ENCODE measurements at places on chromosomes 5 and 9. TPM values are rescaled to one million over a fixed set of nuclear protein-coding genes. Genes with fewer than 3 reads are reported as not detected.
A peak's percentile ranks its signal among the peaks of the same experiment; 100 is the strongest.

GRCh38 chr9:130927995-130928900 is 10.8 kb downstream of the FIBCD1 start:
- H3K4me1 ChIP-seq: peaks cover 21% of the 10 kb centered on the region
- H3K27ac ChIP-seq: peak overlapping the region; percentile 93
- peak; percentile 92 for DNase-seq
- peaks cover 19% of the 10 kb centered on the region for H3K27me3 ChIP-seq
- H3K4me3 ChIP-seq: peak overlapping the region; percentile 61
- H3K36me3 ChIP-seq: peaks cover 5% of the 10 kb centered on the region

DNA sequence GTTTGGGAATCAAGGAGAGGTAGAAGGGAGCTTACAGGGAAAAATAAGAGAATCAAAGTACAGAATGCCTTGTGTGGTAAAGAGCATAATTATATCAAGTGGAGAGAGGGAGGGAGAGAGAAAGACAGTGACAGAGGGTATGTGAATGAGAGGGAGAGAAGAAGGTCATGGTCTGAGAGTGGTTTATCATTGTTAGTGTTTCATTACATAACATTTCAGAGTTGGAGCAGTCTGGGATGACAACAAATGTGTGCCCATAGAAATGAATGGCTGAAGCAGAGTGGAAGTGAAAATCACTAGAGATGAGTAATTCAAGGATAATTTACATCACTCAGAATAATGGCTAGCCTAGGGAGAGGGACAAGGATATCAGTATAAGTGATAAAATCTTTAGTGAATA is 799.2 kb downstream of the TLE1 start:
- H3K36me3 ChIP-seq: no peaks in the 10 kb centered on the region
- no peak for DNase-seq
- no peaks in the 10 kb centered on the region for H3K4me1 ChIP-seq
- no peaks in the 10 kb centered on the region for H3K27me3 ChIP-seq
- no peak overlapping the region for H3K4me3 ChIP-seq
- H3K27ac ChIP-seq: no peak overlapping the region

DNA sequence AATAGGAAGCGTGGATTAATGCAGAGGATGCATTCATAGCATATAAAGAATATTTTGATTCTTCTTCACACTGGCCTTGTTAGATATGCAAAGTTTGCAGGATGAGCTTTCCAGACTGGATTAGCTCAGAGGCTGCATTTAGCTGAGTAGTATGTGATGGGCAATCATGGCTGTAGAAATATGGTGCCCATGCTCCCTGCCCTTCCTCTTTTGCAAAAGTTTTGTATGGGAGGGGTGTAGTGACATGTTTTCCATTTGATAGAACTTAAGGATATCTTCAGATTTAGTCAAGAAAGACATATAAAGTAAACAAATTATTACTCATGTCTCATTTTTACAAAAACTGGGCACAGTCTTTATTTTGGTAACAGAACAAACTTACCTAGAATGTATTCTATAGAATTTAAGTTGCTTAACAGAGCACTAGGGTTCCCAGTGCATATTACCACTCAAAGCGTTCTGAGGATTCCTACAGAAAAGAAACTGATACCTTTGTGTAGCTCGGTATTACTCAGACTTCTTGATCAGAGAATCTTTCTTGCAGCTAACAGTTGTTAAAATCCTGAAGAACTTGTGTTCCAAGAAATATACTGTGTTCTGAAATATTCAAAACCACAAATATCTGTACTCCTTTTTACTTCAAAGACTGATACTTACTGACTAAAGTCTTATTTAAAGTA is 9.8 kb downstream of the GTF3C4 start:
- no peak for DNase-seq
- H3K4me1 ChIP-seq: no peaks in the 10 kb centered on the region
- no peak overlapping the region for H3K4me3 ChIP-seq
- H3K27me3 ChIP-seq: no peaks in the 10 kb centered on the region

- no peak overlapping the region for H3K4me3 ChIP-seq
- DNase-seq: no peak
- no peak overlapping the region for H3K27ac ChIP-seq
- H3K4me1 ChIP-seq: no peaks in the 10 kb centered on the region
- peaks cover 23% of the 10 kb centered on the region for H3K27me3 ChIP-seq
- H3K36me3 ChIP-seq: no peaks in the 10 kb centered on the region
These were observed 34.2 kb downstream of the THBS4 start for GRCh38 chr5:80069251-80069800.

GRCh38 chr5:148939676-148940075 is 113.3 kb downstream of the ADRB2 start:
- H3K36me3 ChIP-seq: no peaks in the 10 kb centered on the region
- H3K27ac ChIP-seq: peak overlapping the region; percentile 23
- H3K4me1 ChIP-seq: peaks cover 17% of the 10 kb centered on the region
- no peak overlapping the region for H3K4me3 ChIP-seq

- H3K4me1 ChIP-seq: no peaks in the 10 kb centered on the region
- H3K4me3 ChIP-seq: no peak overlapping the region
- peaks cover 15% of the 10 kb centered on the region for H3K27me3 ChIP-seq
- no peak overlapping the region for H3K27ac ChIP-seq
These were observed 2.7 kb downstream of the PTGDS start for GRCh38 chr9:136979769-136980587.

GRCh38 chr9:138049779-138050471 is 172.3 kb downstream of the CACNA1B start:
- no peak overlapping the region for H3K27ac ChIP-seq
- peaks cover 67% of the 10 kb centered on the region for H3K27me3 ChIP-seq
- DNase-seq: no peak
- H3K4me1 ChIP-seq: no peaks in the 10 kb centered on the region

GRCh38 chr5:56873056-56873455 is 36.3 kb upstream of the SETD9 start:
- no peaks in the 10 kb centered on the region for H3K4me1 ChIP-seq
- H3K36me3 ChIP-seq: peaks cover 63% of the 10 kb centered on the region
- no peak for DNase-seq
- H3K27me3 ChIP-seq: no peaks in the 10 kb centered on the region
- no peak overlapping the region for H3K4me3 ChIP-seq
- H3K27ac ChIP-seq: no peak overlapping the region

- H3K4me3 ChIP-seq: no peak overlapping the region
- H3K27me3 ChIP-seq: no peaks in the 10 kb centered on the region
- no peaks in the 10 kb centered on the region for H3K4me1 ChIP-seq
These were observed 34.1 kb upstream of the TRMT10B start for GRCh38 chr9:37719526-37719925.

GRCh38 chr5:10655161-10655971 is 91.5 kb downstream of the ANKRD33B start:
- H3K4me1 ChIP-seq: no peaks in the 10 kb centered on the region
- no peaks in the 10 kb centered on the region for H3K36me3 ChIP-seq
- DNase-seq: no peak
- no peaks in the 10 kb centered on the region for H3K27me3 ChIP-seq

DNA sequence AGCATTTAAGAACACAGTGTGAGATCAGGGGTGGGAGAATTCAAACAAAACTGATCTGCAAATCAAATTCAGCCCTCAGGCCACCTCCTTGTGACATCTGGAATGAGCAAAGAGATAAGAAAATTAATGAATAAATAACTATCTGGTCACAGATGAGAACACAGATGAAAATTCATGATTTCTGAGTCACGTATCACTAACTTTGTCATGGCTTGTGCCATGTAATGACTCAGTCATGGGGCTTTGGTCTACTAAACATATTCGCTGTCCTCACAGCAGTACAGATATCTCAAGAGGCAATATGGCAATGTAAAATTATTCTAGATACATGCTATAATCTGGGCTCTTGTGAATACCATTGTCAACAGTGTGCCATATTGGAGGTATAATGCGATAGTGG is 274.4 kb downstream of the MAN2A1 start:
- H3K27ac ChIP-seq: no peak overlapping the region
- DNase-seq: no peak
- no peaks in the 10 kb centered on the region for H3K36me3 ChIP-seq
- no peaks in the 10 kb centered on the region for H3K27me3 ChIP-seq
- H3K4me1 ChIP-seq: no peaks in the 10 kb centered on the region

GRCh38 chr5:60822285-60822556 is 21.8 kb downstream of the ELOVL7 start:
- H3K36me3 ChIP-seq: no peaks in the 10 kb centered on the region
- H3K4me1 ChIP-seq: no peaks in the 10 kb centered on the region
- no peaks in the 10 kb centered on the region for H3K27me3 ChIP-seq
- H3K4me3 ChIP-seq: no peak overlapping the region

DNA sequence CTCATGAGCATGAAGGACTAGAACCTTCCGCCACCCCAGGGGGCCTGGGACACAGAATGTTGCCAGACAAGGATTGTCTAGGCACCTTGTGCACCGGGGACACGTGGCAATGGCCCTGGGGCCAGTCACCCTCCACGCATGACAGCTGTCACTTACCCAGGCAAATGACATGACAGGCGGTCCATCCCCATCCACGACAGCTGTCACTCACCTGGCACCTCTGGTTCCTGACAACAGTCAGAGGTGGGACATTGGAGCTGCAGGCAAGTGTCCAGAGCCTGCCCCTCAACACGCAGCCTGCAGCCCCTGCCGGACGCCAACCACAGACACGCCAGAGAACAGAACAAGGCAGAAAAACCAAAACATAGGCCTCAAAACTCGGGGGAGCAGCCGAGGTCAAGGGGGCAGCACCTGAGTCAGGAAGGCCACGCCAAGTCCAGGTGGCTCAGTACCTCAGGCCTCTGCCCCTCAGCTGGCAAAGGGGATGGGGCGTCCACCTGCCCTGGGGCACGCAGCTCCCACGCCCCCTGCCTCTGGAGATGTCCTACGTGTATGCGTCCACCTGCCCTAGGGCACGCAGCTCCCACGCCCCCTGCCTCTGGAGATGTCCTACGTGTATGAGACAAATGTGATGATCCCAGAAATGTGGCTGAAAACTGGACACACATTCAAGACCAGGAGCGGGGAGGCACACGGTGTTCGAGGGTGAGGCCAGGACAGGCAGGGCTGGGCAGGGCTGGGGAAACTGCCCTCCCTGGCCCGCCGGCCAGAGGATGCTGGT is 14.5 kb downstream of the VAV2 start:
- no peak overlapping the region for H3K27ac ChIP-seq
- H3K4me1 ChIP-seq: peaks cover 44% of the 10 kb centered on the region
- no peak overlapping the region for H3K4me3 ChIP-seq
- DNase-seq: no peak
- peaks cover 6% of the 10 kb centered on the region for H3K36me3 ChIP-seq

GRCh38 chr9:36486329-36486932 is 86.3 kb upstream of the MELK start:
- no peaks in the 10 kb centered on the region for H3K27me3 ChIP-seq
- peak overlapping the region; percentile 69 for H3K4me3 ChIP-seq
- H3K27ac ChIP-seq: no peak overlapping the region
- no peak for DNase-seq

- DNase-seq: no peak
- H3K4me1 ChIP-seq: peaks cover 40% of the 10 kb centered on the region
- H3K27ac ChIP-seq: no peak overlapping the region
These were observed 199.7 kb downstream of the GLIS3 start for GRCh38 chr9:4099976-4100735.

DNA sequence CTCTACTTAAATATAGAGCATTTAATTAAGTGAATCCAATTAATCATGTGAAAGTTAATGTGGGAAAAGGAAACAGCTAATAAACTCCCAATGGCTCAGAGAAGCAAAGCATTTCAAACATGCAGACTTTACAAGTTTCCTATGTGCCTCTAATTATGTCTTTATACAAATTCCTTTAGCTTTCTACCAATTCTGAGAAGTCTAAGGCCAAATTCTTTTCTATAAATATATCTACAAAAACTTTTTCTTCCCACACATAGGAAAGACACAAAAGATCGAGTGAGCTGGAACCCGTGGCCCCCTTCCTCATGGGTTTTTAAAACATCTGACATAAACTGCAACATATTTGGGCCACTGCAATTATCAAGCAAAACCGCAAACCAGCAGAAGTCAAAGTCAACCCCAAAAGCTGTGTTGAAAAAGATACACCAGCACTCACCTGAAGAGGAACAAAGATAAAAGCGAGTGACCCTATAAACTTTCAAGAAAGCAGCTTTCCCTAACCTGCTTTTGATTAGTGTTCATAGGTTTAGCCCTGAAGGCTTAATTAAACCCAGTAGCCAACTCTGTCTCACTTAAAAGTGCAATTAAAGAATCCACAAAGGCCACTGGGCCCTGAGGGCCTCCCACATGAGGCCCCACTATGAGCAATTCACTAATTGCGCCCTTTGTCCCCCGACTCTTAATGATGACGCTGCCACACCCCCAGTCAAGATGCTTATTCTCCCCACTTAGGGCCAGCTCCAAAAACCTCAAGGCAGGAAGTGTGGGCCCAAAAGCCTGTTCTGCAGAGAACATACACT is 12.1 kb downstream of the SEMA5A start:
- no peak for DNase-seq
- no peaks in the 10 kb centered on the region for H3K27me3 ChIP-seq
- no peak overlapping the region for H3K27ac ChIP-seq
- no peak overlapping the region for H3K4me3 ChIP-seq

DNA sequence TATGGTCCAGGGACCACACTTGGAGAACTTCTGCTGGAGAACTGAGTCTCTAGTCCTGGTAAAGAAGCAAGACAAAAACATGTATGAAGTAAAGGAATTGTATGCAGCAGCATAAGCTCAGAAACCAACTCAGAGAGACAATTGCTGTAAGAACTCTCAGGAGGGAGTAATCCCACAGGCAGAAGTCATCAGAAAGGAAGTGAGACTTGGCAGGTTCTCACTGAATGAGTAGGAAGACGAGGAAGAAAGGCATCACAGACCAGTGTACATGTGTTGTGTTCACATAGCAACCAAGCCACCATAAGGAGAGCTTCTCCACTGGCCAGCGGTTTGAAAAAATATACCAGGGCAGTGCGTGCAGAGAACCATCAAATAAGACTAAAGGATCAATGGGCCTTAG is 57.9 kb upstream of the FST start:
- peak overlapping the region; percentile 67 for H3K27ac ChIP-seq
- H3K36me3 ChIP-seq: peaks cover 10% of the 10 kb centered on the region
- H3K4me1 ChIP-seq: peaks cover 61% of the 10 kb centered on the region
- no peaks in the 10 kb centered on the region for H3K27me3 ChIP-seq

- no peaks in the 10 kb centered on the region for H3K4me1 ChIP-seq
- H3K36me3 ChIP-seq: no peaks in the 10 kb centered on the region
- H3K4me3 ChIP-seq: no peak overlapping the region
These were observed 366.9 kb downstream of the DEPDC1B start for GRCh38 chr5:60333005-60333571.

GRCh38 chr5:116696366-116696765 is 121.7 kb upstream of the SEMA6A start:
- no peaks in the 10 kb centered on the region for H3K27me3 ChIP-seq
- no peaks in the 10 kb centered on the region for H3K36me3 ChIP-seq
- no peak for DNase-seq
- no peak overlapping the region for H3K4me3 ChIP-seq
- H3K4me1 ChIP-seq: no peaks in the 10 kb centered on the region

- H3K27me3 ChIP-seq: no peaks in the 10 kb centered on the region
- H3K36me3 ChIP-seq: peaks cover 7% of the 10 kb centered on the region
- peaks cover 33% of the 10 kb centered on the region for H3K4me1 ChIP-seq
- no peak overlapping the region for H3K27ac ChIP-seq
- H3K4me3 ChIP-seq: no peak overlapping the region
These were observed 47.0 kb upstream of the SEMA6A start for GRCh38 chr5:116621599-116621998.

The PPP2R2B gene
- total RNA-seq: 1.2 TPM

The NPR3 gene
- total RNA-seq: 0.19 TPM

The BARX1 gene
- total RNA-seq: not detected

The ADAMTSL1 gene
- total RNA-seq: not detected

The SLC25A2 gene
- 0.27 TPM for total RNA-seq

The KCNN2 gene
- 1.2 TPM for total RNA-seq

The SPAAR gene
- not detected for total RNA-seq

The PCDHAC1 gene
- total RNA-seq: 3.7 TPM

The FAM169A gene
- total RNA-seq: 13.4 TPM

The SOX30 gene
- total RNA-seq: 0.09 TPM

The SPINK13 gene
- not detected for total RNA-seq

The RABGAP1 gene
- 55.7 TPM for total RNA-seq

The PAPPA gene
- total RNA-seq: not detected

The ZBTB6 gene
- total RNA-seq: 6.3 TPM

The RORB gene
- not detected for total RNA-seq

Measured in Calu3 (cell line).